ENCODE measurements at places on chromosomes 1 and 21.

- no peak for DNase-seq
These were observed 173.1 kb downstream of the LMO4 start for GRCh38 chr1:87501738-87502137.

- no peak for DNase-seq
These were observed 10.4 kb downstream of the JUN start for GRCh38 chr1:58773406-58773840.

GRCh38 chr1:100713626-100714025, 5.9 kb upstream of the VCAM1 start:
- no peak for DNase-seq

DNA sequence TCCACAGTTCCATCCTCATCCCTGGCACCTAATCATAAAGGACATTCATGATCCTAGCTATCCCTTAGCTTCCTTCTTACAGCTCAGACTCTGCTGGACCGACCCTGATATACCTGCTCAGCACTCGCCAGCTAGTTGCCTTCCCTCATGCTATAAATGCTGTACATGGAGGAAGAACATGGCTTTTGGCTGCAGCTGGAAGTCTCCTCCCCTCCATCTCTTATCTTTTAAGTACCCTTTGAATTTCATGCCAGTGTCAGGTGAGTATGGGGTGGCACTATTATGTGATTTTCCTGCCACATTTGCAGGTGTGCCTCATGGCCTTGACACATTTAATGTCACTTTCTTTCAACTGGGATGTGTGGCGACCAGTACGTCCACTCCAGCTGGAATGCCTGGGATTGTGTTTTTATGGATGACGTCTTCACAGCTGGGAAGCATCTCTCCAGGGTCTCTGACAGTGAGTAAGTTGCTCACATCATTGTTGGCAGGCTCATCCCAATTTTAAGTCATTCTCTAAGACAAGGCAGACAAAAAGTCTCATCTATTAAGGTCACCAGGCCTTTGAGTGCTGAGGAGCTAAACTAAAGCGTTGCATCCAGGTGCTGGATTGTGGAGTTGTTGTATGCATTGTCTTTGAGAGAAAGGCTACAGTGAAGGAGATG, 43.4 kb downstream of the RUNX1 start:
- no peak for DNase-seq

- DNase-seq, result peak; percentile 40
These were observed 17.9 kb upstream of the CENPF start for GRCh38 chr1:214584805-214585766.

GRCh38 chr1:1299686-1300351, 7.9 kb downstream of the ACAP3 start:
- DNase-seq, result no peak

DNA sequence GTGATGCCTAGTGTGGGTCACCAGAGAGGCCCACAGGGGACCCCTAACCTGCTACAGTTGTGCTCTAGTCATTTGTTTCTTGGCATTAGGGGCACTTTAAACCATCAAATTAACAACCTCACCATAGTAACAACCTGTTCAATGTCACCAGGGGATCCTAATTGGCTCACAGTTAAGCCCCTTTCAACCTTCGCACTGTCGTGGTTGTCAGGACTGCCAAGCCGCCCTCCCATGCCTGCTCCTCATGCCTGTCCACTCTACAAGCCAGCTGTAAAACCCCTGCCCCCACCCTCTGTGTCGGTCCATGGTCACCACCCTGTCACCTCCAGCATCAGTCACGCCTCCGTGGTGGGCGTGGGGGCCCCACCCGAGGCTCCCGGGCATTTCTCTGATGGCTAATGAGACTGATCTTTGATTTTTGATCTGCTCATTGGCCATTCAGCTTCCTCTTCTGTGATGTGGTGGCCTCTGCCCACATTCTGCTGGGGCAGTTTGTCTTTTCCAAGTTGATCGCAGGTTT, 96.6 kb downstream of the WDR4 start:
- no peak for DNase-seq

DNA sequence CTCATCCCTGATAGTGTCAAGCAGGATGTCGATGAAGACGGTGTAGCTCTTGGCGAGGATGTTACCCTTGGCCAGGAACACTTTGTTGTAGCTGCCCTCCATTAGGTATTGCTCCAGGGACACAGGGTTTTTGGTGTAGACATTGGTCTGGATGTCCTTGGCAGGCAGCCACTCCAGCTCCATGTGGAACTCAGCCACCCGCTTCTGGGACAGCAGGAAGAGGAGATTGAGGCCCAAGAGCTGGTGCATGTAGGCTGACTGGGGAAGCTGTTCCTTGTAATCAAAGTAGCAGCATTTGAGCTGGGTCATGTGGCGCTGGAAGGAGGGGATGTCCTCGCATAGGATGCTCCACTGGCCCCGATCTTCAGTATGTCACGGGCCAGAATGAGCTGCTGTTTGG, 9.5 kb downstream of the IL6R start:
- no peak for DNase-seq

- DNase-seq, result no peak
These were observed 55.0 kb upstream of the EPHA8 start for GRCh38 chr1:22508329-22508728.

- no peak for DNase-seq
These were observed 46.0 kb downstream of the DPH5 start for GRCh38 chr1:100979631-100980030.

DNA sequence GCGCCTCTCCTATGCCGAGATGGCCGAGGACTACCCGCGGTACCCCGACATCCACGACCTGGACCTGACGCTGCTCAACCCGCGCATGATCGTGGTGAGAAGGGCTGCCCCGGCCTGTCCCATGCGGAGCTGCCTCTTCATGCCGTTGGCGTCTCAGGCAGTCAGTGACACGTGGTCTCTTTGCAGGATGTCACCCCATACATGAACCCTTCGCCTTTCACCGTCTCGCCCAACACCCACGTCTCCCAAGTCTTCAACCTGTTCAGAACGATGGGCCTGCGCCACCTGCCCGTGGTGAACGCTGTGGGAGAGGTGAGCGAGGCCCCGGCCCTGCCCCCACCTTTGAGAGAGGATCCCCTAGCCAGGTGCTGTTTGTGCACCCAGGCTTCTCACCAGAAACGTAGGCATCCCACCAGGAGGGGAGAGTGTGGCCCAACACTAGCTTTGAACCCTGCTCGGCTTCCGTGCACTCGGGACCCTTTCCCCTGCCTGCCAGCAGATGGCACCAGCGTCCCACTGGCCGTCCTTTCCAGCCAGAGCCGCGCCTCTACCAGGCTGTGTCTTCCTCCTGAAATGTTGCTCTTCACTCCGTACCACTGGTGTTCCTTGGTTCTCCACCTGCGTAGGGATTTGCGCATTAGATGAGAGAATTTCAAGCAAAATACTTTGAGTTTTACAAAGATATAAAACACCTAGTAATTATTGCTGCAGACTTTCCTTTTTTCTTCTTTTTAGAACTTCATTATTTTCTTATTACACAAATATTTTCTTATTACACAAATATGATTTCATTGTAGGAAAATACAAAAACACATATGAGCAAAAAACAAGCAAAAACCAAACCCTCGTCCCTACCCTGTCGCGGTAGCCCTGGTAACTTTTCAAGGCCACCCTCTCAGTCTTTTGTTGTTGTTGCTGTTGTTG, 9.0 kb downstream of the NPPA start:
- DNase-seq, result no peak

DNA sequence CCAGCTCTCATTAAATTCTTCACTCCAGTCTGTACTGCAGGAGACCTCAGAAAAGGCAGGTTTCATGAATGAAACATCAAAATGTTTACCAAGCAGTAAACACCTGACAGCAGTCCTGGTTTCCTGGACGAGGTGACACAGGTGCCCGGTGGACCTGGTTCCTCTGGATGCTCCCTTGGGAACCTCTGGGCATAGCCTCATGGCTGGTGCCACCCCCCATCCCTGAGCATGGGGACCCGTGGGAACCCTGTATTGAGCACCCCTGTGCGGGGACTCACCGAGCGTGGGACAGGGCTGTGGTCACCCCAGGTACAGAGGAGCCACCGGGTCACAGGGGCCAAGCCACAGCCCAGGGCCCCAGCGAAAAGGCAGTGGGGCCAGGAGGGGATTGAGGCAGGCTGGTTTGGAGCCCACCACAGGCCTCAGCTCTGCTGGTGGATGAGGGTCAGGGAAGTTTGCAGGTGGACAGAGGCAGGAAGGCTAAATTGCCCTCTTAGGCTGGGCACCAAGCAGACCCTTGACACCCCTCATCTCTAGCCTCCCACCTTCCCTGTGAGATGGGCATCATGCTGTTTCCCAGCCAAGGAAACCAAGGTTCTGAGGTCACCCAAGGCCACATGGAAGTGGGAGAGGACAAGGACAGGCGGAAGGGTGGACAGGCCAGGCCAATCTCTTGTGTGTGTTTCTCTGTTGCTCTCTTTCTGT, 158.4 kb downstream of the PTPRU start:
- DNase-seq, result no peak

DNA sequence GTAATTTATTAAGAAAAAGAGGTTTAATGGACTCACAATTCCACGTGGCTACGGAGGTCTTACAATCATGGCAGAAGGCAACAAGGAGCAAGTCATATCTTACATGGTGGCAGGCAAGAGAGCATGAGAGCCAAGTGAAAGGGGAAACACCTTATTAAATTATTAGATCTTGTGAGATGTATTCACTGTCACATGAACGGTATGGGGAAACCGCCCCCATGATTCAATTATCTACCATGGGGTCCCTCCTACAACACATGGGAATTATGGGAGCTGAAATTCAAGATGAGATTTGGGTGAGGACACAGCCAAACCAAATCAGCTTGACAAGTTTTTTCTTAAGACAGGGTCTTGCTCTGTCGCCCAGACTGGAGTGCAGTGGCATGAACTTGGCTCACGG, 14.3 kb downstream of the DAP3 start:
- DNase-seq, result no peak

GRCh38 chr1:115073298-115074087, 15.8 kb downstream of the TSPAN2 start:
- no peak for DNase-seq

DNA sequence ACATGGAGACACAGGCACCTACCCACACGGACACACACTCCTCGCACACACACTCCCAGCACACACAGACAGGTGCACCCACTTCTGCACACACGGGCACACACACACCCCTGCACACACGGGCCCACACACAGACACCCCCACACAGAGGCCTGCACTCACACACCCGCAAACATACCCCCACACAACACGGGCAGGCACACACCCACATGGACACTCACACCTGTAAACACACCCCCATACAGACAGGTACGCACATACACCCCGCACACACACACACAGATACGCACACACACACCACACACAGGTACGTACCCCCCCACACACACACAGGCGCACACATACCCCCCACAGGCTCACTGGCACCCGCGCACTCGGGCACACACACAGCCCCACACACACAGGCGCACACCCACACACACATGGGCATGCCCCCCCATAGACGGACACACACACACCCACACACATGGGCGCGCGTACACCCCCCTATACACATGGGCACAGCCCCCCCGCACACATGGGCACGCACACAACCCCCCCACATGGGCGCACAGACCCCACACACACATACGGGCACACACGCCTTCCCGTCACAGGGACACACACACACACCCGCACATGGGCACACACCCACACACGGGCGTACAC, 6.1 kb downstream of the ATAD3A start:
- DNase-seq, result no peak

DNA sequence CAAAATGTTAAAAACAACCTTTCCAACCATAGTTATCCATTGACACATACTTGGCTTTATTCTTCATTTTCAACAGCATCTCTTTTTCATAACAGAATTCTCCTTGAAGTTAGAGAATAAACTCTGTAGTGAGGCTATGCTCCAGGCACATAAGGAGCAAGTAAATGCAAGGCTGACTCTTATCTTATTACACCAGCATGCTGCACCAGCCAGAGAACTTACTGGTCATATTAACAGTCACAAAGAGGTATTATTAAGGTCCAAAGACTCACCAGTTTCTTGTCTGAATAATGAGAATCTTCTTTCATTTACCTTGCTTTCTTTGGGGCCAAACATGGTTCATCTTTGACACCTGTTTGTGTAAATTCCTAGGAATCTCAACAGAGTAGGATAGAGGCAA, 71.3 kb upstream of the IVNS1ABP start:
- no peak for DNase-seq

GRCh38 chr1:8889103-8889846, 10.8 kb upstream of the ENO1 start:
- DNase-seq, result no peak

GRCh38 chr1:197557302-197557701, 218.0 kb downstream of the DENND1B start:
- peak; percentile 1 for DNase-seq

DNA sequence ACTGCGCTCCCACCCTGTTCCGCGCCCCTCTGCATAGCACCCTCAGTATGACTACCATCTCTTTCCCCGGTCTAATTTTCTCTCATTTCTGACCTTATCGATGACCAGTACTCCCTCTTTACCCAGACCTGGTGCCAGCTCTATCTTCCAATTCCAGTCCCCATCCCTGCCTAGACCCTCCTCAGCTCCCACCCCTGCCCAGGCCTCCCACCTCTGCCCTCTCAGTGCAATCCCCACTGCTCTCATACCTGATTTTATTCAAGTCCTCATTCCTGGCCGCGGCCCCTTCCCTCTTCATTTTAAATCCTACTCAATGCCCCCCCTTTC, 1.3 kb downstream of the USP24 start:
- no peak for DNase-seq

DNA sequence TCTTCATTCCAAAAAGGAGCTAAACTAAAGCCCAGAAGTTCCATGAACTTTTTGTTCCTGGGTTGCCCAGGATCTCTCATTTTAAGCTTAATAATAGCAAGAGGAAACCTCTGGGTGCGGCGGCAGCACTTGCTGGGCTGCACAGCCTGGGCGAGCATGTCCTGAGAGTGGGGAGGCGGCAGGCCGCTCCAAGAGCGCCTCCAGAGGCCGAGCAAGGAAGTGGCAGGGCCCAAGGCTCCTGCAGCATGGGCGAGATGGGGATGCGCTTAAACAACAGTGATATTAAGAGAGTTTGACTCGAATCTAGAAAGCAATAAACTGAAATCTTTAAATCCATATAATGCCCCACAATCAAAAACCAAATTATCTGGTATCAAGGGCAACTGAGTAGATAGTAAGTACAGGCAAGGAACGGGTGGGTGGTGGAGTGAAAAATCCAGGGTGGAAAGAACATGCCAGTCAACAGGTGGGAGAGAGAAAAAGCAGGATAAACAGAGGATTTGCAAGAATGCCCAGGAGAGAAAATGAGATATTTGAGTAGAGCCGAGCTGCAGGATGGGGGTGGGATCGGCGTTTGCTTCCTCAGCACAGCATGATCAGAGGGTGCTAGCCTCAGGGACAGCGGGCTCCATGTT, 14.1 kb upstream of the TNR start:
- DNase-seq, result no peak

GRCh38 chr1:75426688-75427087, 184.2 kb downstream of the SLC44A5 start:
- DNase-seq, result no peak

DNA sequence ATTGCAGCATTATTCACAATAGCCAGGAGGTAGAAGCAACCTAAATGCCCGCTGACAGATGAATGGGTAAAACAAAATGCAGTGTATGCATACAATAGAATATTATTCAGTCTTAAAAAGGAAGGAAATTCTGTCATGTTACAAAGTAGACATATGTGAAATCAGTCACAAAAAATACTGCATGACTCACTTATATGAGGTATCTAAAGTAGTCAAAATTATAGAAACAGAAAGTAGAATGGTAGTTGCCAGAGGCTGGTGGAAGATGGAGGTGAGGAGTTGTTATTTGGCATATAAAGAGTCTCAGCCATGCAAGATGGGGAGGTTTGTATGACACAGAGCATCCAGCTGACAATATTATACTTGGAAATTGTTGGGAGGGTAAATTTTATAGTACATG, 43.0 kb upstream of the EGLN1 start:
- no peak for DNase-seq

Measured in non-pigmented ciliary epithelial cell (primary cell).